ENCODE measurements at places on chromosomes 12 and 14.

GRCh38 chr14:38578278-38578681 is 322.4 kb upstream of the CLEC14A start:
- peak; percentile 13 for DNase-seq

DNA sequence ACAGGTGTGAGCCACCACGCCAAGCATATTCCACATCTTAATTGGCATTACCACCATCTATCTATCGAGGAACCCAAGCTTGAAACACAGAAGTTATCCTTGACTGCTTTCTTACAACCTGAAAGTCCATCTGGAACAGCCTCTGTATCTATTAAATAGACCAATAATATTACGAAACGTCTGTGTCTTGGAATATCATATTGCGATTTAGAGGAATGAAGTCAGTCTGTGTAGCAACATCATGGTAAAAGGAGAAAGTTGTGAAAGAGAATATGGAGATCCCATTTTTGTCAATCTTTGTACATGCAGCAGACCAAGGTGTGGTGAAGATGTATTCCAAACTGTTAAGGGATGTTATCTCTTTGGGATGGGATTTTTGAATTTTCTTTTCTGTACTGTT is 25.8 kb upstream of the MAX start:
- DNase-seq: no peak

DNA sequence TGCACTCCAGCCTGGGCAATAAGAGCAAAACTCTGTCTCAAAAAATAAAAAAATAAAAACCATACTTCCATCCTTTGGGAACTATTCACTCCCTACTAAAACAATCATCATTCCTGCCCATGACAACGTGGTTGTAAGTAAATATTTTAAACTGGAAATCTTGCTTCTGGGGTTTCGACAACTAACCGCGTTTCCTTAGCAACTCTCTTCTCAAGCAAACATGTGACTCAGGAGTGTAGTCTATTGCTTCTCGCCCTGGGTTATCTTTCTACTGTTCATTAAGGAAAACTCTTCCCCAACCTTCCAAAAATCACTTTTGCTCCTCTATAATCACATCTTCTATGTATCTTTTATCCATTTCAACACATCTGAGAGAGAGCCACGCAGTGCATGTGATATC is 21.8 kb downstream of the APPL2 start:
- no peak for DNase-seq

- no peak for DNase-seq
These were observed 7.2 kb downstream of the ANKS1B start for GRCh38 chr12:99977550-99977949.

GRCh38 chr12:66596199-66596598 is 82.7 kb downstream of the GRIP1 start:
- no peak for DNase-seq

GRCh38 chr14:99819514-99819913 is 26.3 kb downstream of the EML1 start:
- no peak for DNase-seq

DNA sequence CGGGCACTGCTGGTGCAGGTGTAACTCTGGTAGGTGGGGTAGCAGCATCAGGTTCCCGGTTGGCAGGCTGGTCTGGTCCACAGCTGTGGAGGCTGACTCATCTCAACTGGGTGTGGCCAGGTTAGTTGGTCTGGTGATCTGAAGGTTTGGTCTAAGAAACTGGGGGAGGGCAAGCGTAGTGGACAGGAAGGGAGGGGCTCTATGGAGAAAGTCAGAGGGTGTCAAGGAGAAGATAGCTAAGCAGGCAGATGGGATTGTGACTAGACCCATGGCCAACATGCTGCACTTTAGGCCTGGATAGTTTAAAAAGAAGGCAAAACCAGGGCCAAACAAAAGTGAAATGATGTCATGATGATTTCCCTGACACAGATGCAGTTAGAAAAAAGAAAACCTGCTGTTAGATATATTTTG is 7.9 kb downstream of the TRIM9 start:
- no peak for DNase-seq

- DNase-seq: no peak
These were observed 93.9 kb downstream of the FAR2 start for GRCh38 chr12:29242921-29243431.

DNA sequence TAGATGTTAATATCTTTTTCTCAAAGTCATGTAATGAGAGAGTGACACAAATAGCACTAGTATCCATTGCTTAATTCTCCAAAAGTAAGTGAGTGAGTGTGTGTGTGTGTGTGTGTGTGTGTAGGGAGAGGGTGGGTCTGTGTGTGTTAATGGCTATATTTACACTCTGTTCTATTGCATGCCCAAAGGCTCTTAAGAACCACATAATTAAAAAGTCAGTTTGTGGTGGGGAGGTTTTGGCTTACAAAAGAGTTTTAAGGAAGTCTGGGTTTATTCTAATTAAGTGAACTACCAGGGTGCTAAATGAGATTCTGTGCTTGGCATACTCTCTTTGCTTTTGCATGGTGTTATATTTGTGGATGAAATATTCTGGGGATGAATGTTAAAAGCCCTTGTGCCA is 1897.6 kb upstream of the FLRT2 start:
- no peak for DNase-seq

- DNase-seq: peak; percentile 44
These were observed 25.1 kb downstream of the NCOR2 start for GRCh38 chr12:124542021-124542949.

DNA sequence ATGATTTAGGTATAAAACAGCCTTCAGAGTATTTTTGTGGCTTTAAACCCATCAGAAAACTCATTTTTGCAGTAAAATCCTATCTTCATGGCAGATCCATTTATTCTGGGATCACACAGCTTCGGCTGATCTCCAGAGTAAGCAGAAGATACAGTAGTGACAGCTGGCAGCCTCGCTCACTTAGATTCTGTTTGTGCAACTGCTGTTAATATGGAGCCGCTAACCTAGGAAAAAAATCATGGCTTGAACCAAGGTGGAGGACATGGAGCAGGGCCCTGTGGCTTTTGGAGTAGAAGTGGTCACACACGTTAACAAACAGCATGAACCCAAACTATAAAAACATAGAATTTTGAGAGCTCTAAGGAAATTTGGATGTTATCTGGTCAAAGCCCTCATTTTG is 137.2 kb upstream of the ARHGAP5 start:
- DNase-seq: no peak

GRCh38 chr12:52358575-52359350 is 8.5 kb downstream of the KRT85 start:
- DNase-seq: no peak

GRCh38 chr12:42119085-42119633 is 25.5 kb downstream of the GXYLT1 start:
- peak; percentile 24 for DNase-seq

DNA sequence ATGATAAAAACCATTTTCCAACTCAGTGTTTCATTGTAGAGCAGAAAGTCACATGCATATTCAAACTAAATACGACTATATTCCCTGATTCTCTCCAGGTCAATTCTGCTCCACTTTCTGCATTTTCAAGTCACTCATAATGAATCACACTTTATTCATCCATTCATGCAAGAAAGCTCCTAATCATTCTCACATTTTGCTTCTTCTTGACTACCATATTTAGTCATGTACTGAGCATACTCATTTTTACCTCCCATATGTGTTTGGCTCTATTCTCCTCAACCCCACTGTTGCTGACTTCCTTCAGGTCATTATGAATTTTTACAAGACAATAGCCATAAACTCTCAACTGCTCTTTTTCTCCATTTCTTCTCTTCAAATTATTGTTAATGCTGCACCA is 43.4 kb upstream of the PIK3C2G start:
- DNase-seq: peak; percentile 29

DNA sequence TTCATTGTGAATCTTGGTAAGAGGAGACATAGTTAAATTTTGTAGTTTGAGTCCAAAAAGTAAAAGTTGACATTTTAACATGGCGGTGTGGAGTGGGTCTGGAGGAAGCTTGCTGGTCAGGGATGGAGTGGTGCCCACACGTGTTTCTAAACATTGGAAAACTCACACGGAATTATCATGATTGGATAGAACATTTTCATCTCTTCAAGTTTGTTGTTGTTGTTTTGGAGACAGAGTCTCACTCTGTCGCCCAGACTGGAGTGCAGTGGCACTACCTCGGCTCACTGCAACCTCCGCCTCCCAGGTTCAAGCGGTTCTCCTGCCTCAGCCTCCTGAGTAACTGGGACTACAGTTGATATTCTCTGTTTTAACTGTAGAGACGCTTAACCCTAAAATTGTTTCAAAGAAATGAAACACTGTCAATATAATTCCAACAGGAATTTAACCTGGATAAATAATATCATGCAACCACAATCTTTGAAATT is 502 bp upstream of the MBIP start:
- DNase-seq: no peak

- peak; percentile 32 for DNase-seq
These were observed 81.6 kb downstream of the PLEKHG7 start for GRCh38 chr12:92784356-92784755.

DNA sequence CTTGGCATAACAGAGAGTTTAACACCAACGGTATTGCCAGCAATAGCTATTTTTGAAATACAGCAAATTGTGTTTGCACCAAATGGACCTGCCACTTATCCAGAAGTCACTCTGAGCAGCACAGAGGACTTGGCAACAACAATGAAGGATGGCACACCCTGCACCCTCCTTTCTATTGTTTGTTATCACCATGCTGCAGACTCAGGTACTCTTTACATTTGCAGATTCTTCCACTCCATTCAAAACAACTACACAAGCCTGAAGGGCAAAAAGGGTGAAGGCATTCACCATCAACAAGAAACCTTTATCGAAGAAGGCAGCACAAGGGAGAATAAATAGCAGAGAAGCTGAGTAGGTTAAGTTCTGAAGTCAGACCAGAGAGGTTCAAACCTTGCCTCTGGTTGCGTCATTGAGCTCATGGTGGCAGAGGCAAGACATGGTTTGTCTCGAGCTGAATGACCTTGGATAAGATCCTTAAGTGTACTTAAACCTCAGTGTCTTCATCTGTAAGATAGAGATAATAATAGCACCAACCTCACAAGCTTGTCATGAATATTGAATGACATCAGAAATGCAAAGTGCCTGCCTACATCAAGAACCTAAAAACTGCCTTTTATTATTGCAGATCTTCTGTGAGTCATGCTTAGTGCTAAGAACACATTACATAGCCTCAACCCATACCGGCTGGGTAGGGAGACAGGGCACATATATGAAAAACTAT is 1.4 kb upstream of the ACSM4 start:
- DNase-seq: no peak

DNA sequence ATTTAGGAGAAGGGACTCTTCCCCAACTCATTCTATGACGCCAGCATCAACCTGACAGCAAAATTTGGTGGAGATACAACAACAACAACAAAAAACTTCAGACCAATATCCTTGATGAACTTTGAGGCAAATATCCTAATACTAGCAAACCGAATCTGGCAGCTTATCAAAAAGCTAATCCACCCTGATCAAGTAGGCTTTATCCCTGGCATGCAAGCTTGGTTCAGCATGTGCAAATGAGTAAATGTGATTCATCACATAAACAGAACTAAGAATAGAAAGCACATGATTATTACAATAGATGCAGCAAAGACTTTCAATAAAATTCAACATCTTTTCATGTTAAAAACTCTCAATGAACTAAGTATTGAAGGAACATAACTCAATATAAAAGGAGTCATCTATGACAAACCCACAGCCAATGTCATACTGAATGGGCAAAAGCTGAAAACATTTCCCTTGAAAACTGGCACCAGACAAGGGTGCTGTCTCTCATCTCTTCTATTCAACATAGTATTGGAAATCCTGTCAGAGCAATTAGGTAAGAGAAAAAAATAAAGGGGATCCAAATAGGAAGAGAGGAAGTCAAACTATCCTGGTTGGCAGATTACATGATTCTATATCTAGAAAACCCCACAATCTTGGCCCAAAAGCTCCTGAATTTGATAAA is 233.3 kb downstream of the CCDC59 start:
- DNase-seq: no peak

DNA sequence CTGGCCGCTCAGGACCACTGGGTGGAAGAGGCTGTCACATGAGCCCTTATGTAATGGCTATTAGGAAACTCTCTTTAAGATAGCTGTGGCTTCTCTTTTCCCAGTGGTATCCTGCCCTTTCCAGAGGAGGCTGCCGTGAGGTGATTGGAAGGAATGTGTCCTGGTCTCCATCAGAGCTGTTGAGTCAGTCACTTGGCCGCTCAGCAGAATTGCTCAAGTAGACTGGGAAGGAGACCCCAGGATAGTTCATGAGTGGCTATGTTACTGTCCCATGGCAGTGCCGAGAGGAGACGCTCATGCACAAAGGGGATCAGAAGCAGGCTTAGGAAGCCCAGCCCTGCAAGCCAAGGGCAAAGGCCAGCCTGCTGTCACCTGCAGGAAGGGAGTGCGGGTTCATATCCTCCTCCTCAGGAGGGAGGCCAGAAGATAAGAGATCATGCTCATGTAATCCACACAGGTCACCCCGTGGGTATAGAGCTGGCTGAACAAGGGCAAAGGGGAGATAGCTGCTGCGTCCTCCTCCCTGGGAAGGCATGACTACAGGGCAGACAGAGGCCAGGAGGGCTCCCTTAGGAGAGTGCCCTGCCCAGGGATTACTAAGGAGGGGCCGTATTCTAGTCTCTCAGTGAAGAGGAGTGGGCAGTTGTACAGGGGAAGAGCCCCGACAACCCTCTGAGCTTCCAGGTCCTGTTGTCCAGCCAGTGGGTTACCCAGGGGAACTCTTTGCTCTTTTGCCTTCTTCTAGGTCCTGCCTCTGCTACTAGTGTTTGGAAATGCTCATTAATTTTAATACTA is 137.0 kb upstream of the MAX start:
- DNase-seq: peak; percentile 79

DNA sequence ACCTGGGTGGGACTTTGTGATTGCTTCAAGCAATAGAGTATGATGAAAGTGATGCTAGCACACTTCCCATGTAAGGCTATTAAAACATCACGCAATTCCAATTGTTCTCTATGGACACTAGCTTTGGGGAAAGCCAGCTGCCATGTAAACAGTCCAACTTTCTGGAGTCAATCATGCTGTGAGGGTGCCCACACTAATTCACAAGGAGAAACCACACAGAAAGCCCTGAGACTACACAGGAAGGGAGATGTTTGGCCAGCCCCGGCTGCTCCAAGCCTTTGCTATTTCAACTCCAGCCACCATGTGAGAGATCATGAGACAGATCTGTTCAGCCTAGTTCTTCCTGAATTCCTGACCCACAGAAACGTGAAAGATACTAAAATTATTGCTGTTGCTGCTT is 96.3 kb downstream of the ST8SIA1 start:
- peak; percentile 24 for DNase-seq

GRCh38 chr14:24364841-24365240 is 3.1 kb upstream of the NFATC4 start:
- DNase-seq: no peak

DNA sequence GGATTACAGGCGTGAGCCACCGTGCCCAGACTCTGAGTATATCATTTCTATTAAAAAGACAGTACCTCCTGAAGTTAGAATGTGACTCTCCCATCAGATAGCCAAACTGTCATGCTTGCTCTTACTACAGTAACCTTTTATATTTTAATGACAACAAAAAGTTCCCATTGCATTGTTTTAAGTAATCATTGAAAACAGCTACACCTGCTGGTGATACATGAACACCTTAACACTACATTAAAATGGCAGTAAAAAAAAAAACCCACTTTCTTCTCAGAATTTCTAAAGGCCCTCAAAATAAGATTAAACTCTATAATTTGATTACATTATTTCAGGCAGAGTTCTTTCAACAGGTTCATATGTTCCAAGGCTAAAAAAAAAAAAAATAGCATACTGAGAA is 76.7 kb downstream of the SH2B3 start:
- DNase-seq: no peak

- DNase-seq: peak; percentile 13
These were observed 21.3 kb upstream of the TSPAN9 start for GRCh38 chr12:3055704-3056467.

Measured in GM03348 (cell line).